ENCODE measurements at places on chromosomes 11 and 22. TPM values are rescaled to one million over a fixed set of nuclear protein-coding genes. Genes with fewer than 3 reads are reported as not detected.

DNA sequence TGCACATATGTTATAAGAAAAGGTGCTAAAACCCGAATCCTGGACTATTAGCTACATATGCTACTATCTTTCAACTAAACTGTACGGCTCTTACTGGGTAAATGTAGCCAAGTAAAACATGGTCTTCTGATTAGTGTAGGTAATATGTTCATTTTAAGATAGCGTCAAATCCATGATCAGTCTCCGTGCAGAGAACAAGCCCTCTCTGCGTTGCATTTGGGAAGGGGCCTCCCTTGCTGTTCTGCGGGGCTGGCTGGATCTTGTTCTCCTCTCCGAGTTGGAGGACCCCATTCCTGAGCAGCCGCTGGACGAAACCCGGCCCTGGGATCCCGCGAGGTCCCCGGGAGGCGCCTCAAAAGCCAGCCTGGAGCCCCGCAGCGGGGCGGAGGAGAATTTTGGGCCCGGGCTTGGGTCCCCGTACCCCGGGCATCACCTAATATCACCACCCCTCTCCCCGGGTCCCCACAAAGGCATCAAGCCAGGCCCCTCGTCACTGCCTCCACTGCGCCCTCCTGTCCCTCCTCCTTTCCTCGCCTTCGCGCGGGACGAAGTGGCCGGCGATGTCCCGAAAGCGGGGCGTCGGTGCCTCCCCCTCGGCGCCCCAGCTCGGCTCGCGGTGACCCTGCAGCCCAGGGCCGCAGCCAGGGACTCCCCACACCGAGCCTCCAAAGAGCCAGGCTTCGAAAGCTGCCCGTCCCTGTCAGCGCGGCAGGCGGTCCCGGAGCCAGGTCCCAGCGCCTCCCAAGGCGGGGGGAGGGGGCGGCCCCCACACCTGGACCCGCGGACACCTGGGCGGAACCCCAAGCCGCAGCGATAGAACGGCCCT lies 54.5 kb upstream of the FBXO3 start:
- no peak for DNase-seq

The OR52I2 gene
- total RNA-seq, result not detected

The TREH gene
- not detected for total RNA-seq

The KCNK4 gene
- total RNA-seq, result not detected

DNA sequence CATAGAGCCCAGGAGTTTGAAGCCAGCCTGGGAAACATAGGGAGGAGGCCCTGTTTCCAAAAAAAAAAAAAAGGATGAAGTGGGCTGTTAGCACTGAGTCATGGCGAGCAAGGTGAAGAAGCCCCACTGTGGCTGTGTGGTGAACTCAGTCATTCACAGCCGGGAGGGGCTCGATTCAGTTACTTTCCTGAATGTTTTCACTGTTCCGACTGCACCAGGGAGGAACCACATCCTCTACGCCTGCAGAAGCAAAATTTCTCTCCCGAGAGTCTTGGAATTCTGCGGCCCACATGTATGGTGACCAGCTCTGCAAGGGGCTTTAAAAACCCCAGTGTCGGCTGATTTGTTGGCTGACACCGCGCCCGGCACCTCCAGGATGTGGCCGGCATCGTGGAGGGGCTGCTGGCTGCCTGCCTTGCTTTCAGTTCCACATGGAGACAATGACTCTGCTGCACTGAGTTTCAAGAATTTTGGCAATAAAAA lies 27.8 kb upstream of the GRAMD4 start:
- DNase-seq, result peak; percentile 22

- DNase-seq, result no peak
Observed at GRCh38 chr11:69521457-69521856, 40.0 kb downstream of the LINC01488 start.

DNA sequence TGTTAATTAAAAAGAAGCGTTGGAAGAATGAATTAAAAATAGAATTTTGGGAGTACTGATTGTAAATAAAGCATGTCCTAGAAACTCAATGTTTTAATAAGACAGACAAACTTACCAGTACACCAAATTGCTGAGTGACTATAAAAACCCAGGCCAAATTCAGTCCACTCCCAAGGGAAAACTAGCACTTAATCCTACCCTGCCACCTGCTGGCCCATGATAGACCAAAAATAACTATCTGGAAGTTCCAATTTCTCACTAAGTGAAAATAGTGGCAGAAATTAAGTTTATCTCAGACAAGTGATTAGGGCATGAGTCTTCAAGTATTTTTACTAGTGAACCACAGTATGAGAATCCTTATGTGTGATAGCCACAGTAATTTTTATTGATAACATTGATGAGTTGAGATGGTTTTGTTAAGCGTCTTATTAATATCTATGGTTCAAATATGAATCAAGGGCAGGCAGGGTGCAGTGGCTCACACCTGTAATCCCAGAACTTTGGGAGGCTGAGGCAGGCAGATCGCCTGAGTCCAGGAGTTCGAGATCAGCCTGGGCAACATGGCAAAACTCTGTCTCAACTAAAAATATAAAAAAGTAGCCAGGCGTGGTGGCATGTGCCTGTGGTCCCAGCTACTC lies 9.8 kb upstream of the DDX10 start:
- peak; percentile 47 for DNase-seq

Measured in HFFc6 (cell line).